ENCODE measurements at places on chromosomes 2 and 18. TPM values are rescaled to one million over a fixed set of nuclear protein-coding genes. Genes with fewer than 3 reads are reported as not detected.

DNA sequence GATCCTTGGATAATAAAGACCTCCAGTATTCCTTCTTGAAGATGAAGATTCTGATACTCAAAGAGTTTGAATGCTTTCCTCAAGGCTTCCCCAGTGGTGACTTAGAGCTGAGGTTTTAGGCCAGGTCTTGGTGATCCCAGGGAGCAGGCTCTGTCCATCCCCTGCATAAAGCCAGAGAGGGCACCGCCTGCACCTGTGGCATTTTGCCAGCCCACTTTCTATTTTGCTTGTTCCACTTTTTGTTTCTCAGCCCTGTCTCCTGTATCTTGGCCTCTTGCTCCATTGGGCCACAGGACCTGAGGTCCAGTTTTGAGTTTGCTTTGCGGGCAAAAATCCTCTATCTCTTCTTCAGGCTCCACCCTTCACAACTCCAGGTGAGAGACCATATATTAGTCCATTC, 6.7 kb upstream of the SCYGR1 start:
- no peaks in the 10 kb centered on the region for H3K27me3 ChIP-seq
- H3K27ac ChIP-seq, result no peak overlapping the region
- H3K36me3 ChIP-seq, result no peaks in the 10 kb centered on the region
- no peak overlapping the region for H3K4me3 ChIP-seq
- peaks cover 5% of the 10 kb centered on the region for H3K4me1 ChIP-seq

DNA sequence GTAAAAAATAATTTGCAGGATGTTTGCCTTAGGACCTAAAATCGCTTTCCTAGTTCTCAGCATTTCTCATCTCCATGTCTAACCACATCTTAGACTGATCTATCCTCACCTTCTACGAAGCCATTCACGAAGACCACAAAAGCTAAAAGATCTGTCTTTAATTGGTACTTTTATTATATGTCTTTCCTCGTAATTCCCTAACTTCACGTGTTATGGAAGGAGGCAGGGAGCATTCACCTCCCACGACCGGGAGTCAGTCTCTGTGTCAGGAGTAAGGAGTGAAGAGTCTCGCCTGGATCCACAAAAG, 1.6 kb downstream of the DLGAP1 start:
- H3K27me3 ChIP-seq, result peaks cover 19% of the 10 kb centered on the region
- H3K4me3 ChIP-seq, result no peak overlapping the region
- H3K36me3 ChIP-seq, result peaks cover 7% of the 10 kb centered on the region
- H3K4me1 ChIP-seq, result no peaks in the 10 kb centered on the region

The CAPN14 gene
- 0.33 TPM for total RNA-seq

- H3K4me1 ChIP-seq, result no peaks in the 10 kb centered on the region
- H3K27me3 ChIP-seq, result no peaks in the 10 kb centered on the region
- H3K36me3 ChIP-seq, result peaks cover 13% of the 10 kb centered on the region
- no peak for DNase-seq
Measured at GRCh38 chr2:45457211-45457945, 153.7 kb downstream of the SRBD1 start.

GRCh38 chr2:228522276-228522675, 340.8 kb upstream of the SPHKAP start:
- H3K4me3 ChIP-seq, result no peak overlapping the region
- H3K27me3 ChIP-seq, result no peaks in the 10 kb centered on the region
- H3K27ac ChIP-seq, result no peak overlapping the region
- H3K4me1 ChIP-seq, result no peaks in the 10 kb centered on the region
- DNase-seq, result no peak
- H3K36me3 ChIP-seq, result no peaks in the 10 kb centered on the region

- no peaks in the 10 kb centered on the region for H3K27me3 ChIP-seq
- no peaks in the 10 kb centered on the region for H3K36me3 ChIP-seq
- H3K4me3 ChIP-seq, result no peak overlapping the region
- H3K4me1 ChIP-seq, result no peaks in the 10 kb centered on the region
- no peak for DNase-seq
- no peak overlapping the region for H3K27ac ChIP-seq
Measured at GRCh38 chr18:41644466-41644865, 310.6 kb upstream of the PIK3C3 start.

- no peak overlapping the region for H3K4me3 ChIP-seq
- peaks cover 19% of the 10 kb centered on the region for H3K4me1 ChIP-seq
- no peak overlapping the region for H3K27ac ChIP-seq
- H3K27me3 ChIP-seq, result no peaks in the 10 kb centered on the region
- H3K36me3 ChIP-seq, result peaks cover 3% of the 10 kb centered on the region
Measured at GRCh38 chr2:172063446-172063845, 21.9 kb upstream of the DLX1 start.

GRCh38 chr2:48114256-48114655, 208.0 kb upstream of the FBXO11 start:
- no peaks in the 10 kb centered on the region for H3K27me3 ChIP-seq
- H3K4me3 ChIP-seq, result no peak overlapping the region
- DNase-seq, result peak; percentile 78
- peaks cover 33% of the 10 kb centered on the region for H3K4me1 ChIP-seq
- no peaks in the 10 kb centered on the region for H3K36me3 ChIP-seq

GRCh38 chr2:72271276-72271614, 123.6 kb upstream of the CYP26B1 start:
- H3K27me3 ChIP-seq, result no peaks in the 10 kb centered on the region
- H3K36me3 ChIP-seq, result no peaks in the 10 kb centered on the region
- no peak overlapping the region for H3K4me3 ChIP-seq
- DNase-seq, result no peak
- no peaks in the 10 kb centered on the region for H3K4me1 ChIP-seq
- H3K27ac ChIP-seq, result no peak overlapping the region

- no peaks in the 10 kb centered on the region for H3K36me3 ChIP-seq
- DNase-seq, result no peak
- H3K4me1 ChIP-seq, result no peaks in the 10 kb centered on the region
- peaks cover 3% of the 10 kb centered on the region for H3K27me3 ChIP-seq
Measured at GRCh38 chr18:76670564-76671288, 151.6 kb upstream of the ZNF236 start.

The CDKL4 gene
- 1.1 TPM for total RNA-seq

DNA sequence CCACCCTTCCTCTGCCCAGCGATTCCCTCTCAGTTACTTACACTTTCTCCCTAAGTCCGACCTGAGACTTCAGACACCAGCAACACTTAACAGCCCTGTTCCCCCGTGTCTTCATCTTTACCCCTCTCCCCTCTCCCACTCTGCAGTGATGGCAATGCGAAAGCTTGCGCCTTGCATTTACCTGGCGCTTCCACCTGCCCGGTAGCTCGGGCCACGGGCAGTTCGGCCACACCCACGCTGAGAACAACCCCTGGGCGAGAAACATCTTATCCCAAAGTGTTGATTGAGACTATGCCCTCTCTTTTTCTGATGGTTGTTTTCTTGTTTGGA, 558 bp downstream of the DNAJC10 start:
- DNase-seq, result peak; percentile 45
- peaks cover 8% of the 10 kb centered on the region for H3K4me1 ChIP-seq
- no peak overlapping the region for H3K4me3 ChIP-seq
- no peak overlapping the region for H3K27ac ChIP-seq

The LYPD6 gene
- total RNA-seq, result not detected

The ASIC4 gene
- total RNA-seq, result 0.09 TPM

DNA sequence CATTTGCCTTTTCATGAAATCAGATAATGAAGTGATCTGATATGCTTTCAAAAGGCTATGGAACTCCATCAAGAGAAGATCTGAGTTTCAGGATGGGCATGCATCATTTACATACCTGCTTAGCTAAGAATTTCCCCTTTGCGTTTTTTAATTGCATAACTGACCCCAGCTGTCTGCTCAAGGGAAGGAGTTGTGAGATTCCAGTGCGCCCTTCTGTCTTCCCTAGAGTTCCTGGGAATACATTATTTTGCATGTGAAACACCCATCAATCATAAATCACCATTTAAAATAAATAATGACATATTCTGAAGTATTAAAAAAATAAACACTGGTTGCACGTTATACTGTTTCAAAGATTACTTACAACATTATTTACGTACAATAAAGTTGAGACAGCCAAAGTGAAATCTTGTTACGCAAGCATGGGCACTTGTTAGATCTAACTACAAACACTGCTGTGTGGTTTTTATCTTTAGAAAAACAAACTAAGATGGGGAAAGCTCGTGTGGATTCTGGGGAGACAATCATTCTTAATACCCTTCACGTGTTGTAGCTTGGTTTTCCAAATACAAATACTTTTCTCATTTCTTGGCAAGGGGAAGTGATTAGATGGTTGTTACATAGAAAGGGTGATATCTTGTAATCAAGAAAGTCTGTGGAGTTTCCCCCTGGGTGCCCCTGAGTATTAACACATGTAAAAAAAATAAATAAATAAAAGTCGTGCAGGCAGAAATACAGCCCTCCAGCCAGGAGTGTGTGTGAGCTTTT, 125.7 kb upstream of the LMAN1 start:
- peaks cover 4% of the 10 kb centered on the region for H3K27me3 ChIP-seq
- H3K4me3 ChIP-seq, result no peak overlapping the region
- DNase-seq, result no peak
- no peaks in the 10 kb centered on the region for H3K36me3 ChIP-seq
- H3K27ac ChIP-seq, result no peak overlapping the region
- no peaks in the 10 kb centered on the region for H3K4me1 ChIP-seq

- no peaks in the 10 kb centered on the region for H3K27me3 ChIP-seq
- no peak overlapping the region for H3K27ac ChIP-seq
- no peaks in the 10 kb centered on the region for H3K4me1 ChIP-seq
Measured at GRCh38 chr2:100390001-100390940, 27.2 kb downstream of the CHST10 start.

DNA sequence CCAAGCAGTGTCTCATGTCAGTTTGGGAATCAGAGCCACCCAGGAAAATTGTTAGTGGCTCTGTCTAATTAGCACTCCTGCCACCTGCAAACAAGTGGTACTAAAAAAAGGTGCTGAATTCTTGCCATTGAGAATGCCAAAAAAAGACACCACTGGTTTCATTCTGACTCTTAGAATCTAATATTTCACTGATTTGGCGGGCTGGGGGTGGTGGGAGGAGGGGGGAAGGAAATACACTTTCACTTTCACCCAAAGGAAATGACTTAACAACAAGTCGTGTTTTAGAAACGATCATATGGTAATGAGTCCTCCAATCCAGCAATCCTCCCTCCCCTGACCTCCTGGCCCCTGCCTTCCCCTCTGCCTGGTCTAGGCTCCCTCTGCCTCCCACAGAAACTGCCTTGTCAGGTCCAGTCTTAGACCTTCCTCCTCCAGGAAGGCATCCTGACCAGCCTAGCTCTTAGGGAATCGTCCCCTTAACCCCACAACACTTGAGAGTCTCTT, 4.4 kb upstream of the KLHL29 start:
- peaks cover 62% of the 10 kb centered on the region for H3K27me3 ChIP-seq
- no peak overlapping the region for H3K27ac ChIP-seq
- peaks cover 16% of the 10 kb centered on the region for H3K4me1 ChIP-seq

The GPR155 gene
- 7.1 TPM for total RNA-seq

The AQP12A gene
- total RNA-seq, result not detected

- no peak for DNase-seq
- H3K27me3 ChIP-seq, result peaks cover 69% of the 10 kb centered on the region
- H3K4me3 ChIP-seq, result no peak overlapping the region
- no peak overlapping the region for H3K27ac ChIP-seq
- H3K4me1 ChIP-seq, result peaks cover 24% of the 10 kb centered on the region
Measured at GRCh38 chr2:221569425-221569845, 2.7 kb downstream of the EPHA4 start.

- no peak overlapping the region for H3K27ac ChIP-seq
- peaks cover 6% of the 10 kb centered on the region for H3K27me3 ChIP-seq
- peaks cover 14% of the 10 kb centered on the region for H3K4me1 ChIP-seq
- DNase-seq, result no peak
- H3K36me3 ChIP-seq, result no peaks in the 10 kb centered on the region
Measured at GRCh38 chr2:134573085-134573370, 145.8 kb downstream of the TMEM163 start.

- no peaks in the 10 kb centered on the region for H3K27me3 ChIP-seq
- no peak overlapping the region for H3K4me3 ChIP-seq
- no peaks in the 10 kb centered on the region for H3K36me3 ChIP-seq
- H3K27ac ChIP-seq, result no peak overlapping the region
Measured at GRCh38 chr2:177064422-177064821, 148.2 kb upstream of the HNRNPA3 start.

GRCh38 chr2:177076636-177077179, 135.9 kb upstream of the HNRNPA3 start:
- no peak overlapping the region for H3K27ac ChIP-seq
- H3K36me3 ChIP-seq, result no peaks in the 10 kb centered on the region
- H3K4me3 ChIP-seq, result no peak overlapping the region

DNA sequence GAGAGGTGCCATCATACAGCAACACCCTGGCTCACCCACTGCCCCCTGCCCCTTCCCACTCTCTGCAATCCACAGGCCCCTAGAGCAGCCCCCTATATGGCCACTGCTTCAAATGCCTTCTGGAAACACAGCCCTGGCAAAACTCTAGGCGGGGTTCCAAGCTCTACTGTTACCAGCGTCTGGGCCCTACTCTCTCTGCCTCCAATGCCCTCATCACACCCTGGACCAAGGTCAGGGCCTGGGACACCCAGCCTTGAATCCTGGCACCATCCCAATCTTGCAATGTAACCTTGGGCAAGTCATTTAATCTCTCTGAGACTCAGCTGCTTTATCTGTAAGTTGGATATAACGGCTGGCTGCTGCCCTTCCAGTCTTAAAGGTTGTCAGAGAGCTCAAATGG, 39.2 kb upstream of the LOXHD1 start:
- DNase-seq, result no peak
- no peak overlapping the region for H3K27ac ChIP-seq
- H3K27me3 ChIP-seq, result peaks cover 11% of the 10 kb centered on the region
- no peak overlapping the region for H3K4me3 ChIP-seq

DNA sequence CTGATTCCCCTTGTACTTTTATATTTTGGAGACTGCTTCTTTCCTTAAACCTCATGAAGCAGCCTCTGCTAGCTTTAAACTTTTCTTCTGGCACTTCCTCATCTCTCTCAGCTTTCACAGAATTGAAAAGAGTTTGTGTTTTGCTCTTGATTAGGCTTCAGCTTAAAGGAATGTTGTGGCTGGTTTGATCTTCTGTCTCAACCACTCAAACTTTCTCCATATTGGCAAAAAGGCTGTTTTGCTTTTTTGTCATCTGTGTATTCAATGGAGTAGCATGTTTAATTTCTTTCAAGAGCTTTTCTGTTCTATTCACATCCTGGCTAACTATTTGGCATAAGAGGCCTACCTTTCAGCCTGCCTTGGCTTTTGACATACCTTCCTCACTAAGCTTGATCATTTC, 36.3 kb upstream of the MSTN start:
- DNase-seq, result no peak
- no peak overlapping the region for H3K27ac ChIP-seq
- no peaks in the 10 kb centered on the region for H3K36me3 ChIP-seq
- no peaks in the 10 kb centered on the region for H3K4me1 ChIP-seq
- H3K27me3 ChIP-seq, result peaks cover 17% of the 10 kb centered on the region
- H3K4me3 ChIP-seq, result no peak overlapping the region
